ENCODE measurements at places on chromosomes 1 and 21. TPM values are rescaled to one million over a fixed set of nuclear protein-coding genes. Genes with fewer than 3 reads are reported as not detected.

DNA sequence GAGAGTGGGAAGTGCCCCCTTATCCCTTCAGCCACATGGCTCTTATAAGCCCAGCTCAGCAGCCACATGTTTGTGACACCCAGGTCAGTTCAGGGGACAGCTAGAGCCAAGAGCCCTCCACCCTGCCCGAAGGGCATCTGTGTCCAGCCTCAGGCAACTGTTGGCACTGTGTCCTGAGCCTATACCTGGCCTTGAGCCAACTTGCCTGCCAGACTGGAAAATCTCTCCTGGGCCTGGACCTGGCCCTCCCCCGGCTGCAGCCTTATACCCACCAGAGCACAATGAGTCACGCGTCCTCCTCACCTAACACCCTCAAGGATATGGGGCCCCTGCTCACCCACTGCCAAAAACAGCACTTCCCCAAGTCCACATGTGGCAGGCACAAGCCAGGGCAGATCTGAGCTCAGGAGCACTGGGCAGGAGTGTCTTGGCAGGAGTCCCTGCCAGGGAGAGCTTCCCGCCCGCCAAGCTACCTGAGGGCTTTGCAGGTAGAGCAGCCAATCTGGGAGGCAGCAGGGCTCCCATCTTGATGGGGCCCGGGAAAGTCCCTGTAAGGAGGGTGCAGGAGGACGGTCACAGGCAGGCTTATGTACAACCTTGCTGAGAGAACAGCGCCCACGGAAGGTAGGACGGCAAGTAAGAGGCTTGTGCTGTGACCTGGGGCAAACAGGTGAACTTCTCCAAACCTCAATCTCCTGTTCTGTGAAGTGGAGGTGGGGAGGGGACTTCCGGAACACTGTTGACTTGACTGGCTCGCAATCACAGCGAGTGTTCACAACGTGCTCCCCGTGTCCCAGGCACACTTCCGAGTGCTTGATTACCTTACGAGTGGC, 19.8 kb upstream of the HSPG2 start:
- no peak for DNase-seq

DNA sequence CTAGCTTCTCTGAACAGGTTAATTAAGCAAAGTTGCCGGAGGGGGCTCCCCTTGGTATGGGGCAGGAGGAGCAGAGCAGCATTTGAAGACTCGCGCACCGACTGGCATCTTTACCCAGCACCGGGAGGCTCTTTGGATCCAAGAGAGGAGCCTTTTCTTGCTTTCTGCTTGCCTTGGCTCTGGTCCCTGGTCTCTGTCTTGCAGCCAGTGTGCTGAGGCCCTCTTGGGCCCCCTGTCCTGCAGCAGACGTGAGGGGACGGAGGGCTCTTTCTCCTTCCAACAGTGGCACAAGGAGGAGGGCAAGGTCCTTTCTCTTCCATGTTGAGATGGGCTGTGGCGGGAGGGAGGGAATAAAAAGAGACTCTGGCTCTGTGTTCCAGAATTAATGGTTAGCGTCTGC, 45.6 kb downstream of the ZBTB18 start:
- no peak for DNase-seq

GRCh38 chr1:53015508-53015860, 46.5 kb upstream of the PODN start:
- no peak for DNase-seq

CLCA1 gene
- total RNA-seq = not detected

ALDH9A1 gene
- 62.9 TPM for total RNA-seq

Data from HFFc6 (cell line).